Stimulated activated CD8-positive, alpha-beta memory T cell treated with anti-CD3 and anti-CD28 coated beads, Interleukin-2, amount 100 ng/mL, for 48 hours (primary cell): ENCODE measurements at places on chromosomes 7 and 10.

GRCh38 chr10:107341281-107341680, 176.8 kb upstream of the SORCS1 start:
- DNase-seq: no peak

DNA sequence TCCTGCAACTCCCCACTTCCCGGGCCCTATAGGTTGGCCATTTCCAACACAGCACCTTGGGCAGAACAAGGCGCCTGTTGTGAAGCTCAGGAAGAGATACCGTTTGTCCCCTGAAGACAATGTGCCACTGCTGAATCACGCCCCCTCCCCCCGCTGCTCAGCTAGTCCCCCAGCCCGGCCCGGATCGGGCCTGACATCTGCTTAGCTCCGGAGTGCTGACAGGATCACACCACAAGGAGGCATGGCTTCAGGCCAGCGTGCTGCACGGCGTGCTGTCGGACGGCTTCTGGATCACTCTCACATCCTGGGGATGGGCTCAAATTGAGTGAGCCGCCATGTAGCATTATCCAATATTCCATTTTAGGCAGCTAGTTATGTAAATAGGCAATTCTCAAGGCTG, 62.1 kb upstream of the EFCAB10 start:
- no peak for DNase-seq

- no peak for DNase-seq
These were observed 292.3 kb upstream of the PITRM1 start for GRCh38 chr10:3464760-3465405.

DNA sequence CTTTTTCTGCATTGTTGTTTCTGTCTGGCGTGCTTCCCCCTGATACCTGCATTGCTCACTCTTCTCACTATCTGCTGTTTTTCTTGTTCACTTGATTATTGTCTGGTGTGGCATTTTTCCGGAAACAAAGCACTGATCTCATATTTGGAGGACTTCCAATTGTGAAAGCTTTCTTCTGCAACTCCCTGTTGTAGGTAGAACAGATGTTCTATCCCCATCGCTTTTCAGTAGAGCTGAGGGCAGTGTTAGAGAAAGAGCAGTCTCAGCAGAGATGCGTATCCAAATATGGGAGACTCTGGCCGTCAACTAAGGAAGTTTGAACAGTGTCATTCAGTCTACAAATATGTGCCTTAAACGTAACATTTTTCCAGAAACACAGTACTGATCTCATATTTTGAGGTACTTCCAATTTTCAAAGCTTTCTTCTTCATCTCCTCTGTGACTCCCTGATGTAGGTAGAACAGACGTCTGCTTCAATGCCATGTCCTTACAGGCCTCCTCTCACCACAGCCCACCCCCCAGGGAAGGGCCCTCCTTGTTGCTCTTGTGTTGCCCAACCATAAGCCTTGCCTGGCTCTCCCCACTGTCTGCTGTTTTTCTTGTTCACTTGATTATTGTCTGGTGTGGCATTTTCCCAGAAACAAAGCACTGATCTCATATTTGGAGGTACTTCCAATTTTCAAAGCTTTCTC, 27.1 kb upstream of the GJD4 start:
- no peak for DNase-seq

- DNase-seq: peak; percentile 43
These were observed 3.7 kb downstream of the STX1A start for GRCh38 chr7:73715648-73716317.

GRCh38 chr10:68251151-68251550, 19.2 kb upstream of the ATOH7 start:
- no peak for DNase-seq

DNA sequence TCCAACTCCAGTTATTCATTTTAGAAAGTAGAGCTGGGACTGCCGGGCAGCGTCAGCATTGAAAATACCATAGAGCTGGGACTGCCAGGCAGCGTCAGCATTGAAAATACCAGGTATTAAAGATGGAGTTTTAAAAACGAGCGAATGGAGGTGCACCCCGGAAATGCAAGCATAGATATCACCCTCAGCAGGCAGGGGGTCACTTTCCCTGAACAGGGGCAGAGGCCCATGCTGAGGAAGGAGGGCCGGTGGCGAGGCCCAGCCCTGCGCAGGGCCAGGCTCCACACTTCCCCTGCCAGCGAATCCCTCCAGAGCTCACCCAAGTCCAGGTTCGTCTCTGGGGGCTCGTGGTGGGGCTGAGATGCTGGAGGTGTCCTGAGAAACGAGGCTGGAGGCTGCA, 84.8 kb upstream of the DIP2C start:
- no peak for DNase-seq

- DNase-seq: no peak
These were observed 105.2 kb downstream of the VWC2 start for GRCh38 chr7:49878627-49879026.

DNA sequence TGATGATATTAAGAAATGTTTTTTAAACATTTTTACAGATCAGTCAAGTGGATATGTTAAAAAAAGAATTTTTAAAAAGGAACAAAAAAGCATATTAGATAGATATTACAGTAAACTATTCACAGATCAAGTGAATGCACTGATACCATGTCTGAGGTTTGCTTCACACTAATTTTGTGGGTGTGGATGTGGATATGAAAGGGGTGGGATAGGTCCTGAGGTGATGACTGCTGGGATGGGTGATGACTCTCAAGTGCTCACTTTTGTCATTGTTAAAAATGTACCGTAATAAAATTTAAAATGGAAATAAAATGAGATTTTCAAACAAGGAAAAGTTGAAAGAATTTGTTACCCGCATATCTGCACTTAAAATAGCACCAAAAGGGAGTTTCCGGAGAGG, 54.1 kb downstream of the AGMO start:
- no peak for DNase-seq

- DNase-seq: no peak
These were observed 32.6 kb downstream of the DKK1 start for GRCh38 chr10:52346394-52347326.
